ENCODE measurements at places on chromosomes 12 and 14.

DNA sequence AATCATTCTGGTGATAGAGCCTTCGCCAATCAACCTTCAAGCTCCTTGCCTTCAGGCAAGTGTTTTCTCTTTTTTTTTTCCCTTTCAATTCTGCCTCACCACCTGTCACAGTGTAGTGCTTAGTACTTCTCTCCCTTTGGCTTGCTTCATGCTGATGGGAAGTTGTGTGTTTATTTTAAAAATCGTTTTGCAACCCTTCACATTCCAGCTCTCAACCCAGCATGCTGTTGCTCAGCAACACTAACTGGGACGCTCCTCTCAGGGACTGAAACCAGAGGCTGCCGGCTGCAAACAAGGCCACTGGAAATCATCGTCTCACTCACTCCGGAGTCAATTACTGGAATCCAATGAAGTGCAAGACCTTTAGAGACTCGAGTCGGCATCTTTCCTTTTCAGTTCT, 342.7 kb downstream of the PRKD1 start:
- DNase-seq, result no peak

DNA sequence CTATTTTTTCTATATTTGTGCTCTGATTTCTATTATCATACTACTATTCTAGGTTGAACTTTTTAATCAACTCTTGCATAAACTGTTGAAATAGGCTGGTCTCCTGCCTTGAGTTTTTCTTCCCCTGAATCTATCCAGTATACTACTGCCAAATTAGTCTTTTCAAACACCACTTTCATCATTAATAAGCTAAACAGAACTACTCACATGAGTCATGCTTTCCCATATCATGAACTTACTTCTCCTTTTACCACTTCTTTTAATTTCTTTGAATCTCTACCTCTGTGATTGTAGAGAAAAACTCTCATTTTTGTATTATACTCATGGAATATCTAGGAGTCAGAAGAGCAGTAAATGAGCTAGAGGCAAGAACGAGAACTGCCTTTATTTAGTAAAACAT, 340.3 kb upstream of the PDE3A start:
- no peak for DNase-seq

- no peak for DNase-seq
Measured at GRCh38 chr12:132456944-132457495, 32.9 kb upstream of the FBRSL1 start.

DNA sequence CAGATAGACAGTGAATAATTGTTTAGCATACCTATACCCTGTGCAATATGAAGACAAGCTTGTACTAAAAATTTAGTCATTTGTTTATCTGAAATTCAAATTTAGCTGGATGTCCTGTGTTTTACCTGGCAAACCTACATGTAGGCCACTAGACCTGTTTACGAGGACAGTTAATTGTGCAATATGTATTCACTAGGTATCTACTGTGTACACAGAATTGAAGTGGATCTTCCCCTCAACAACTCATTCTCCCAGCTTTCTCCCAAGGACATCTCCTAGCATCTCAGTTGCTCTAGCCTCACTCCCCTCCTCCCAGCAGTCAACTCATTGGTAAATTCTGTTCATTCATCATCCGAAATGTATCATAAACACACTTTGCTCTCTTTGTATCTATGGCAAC, 25.3 kb downstream of the AK7 start:
- DNase-seq, result no peak

GRCh38 chr14:99781853-99782610, 11.2 kb upstream of the EML1 start:
- DNase-seq, result no peak

DNA sequence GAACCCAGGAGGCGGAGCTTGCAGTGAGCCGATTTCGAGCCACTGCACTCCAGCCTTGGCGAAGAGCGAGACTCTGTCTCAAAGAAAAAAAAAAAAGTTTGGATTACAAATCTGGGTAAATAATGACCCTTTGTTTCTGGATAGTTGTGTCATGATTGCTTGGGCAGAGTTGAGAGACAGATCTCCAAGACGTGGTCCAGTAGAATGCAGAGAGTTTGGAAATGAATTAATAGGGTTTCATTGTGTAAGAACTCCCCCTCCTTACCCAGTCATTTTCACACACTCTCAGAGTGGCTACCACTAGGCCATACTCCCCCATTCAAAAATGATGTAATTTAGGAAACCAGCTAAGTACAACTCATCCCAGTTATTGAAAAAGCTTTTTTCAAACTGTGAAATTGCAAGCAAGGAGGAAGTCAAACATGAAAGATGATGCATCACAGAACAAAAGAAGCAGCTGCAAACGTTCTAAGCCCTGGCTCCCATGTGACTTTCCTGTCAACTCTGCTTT, 1331.9 kb downstream of the AACS start:
- DNase-seq, result no peak

DNA sequence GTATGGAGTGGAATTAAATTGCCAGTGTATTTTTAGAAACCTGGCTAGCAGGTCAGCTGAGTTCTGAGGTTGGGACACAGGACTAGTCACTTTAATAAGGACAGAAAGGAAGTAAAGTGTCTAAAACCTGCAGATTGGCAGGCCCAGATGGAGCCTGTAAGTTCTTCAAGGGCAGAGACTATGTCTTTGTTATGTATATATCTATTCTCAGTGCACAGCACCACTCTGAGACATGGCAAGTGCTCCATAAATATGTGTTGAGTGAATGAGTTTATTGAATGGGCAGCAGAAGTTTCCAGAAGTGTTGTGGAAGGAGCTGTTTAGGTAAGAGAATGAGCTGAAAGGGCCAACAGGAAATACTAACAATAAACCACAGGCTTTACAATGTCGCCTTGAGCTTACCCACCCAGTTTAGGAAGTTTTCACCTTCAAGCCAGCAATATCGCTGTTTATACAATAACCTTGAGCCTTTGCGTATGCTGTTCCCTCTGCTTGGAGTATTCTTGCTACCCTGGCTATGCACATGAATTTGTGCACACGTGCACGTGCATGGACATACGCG, 109.5 kb upstream of the TMPO start:
- no peak for DNase-seq

GRCh38 chr12:93831374-93831773, 154.2 kb downstream of the CRADD start:
- DNase-seq, result no peak

- no peak for DNase-seq
Measured at GRCh38 chr12:100826323-100826722, 31.7 kb downstream of the ANO4 start.

GRCh38 chr14:77607741-77608302, 8.6 kb downstream of the SPTLC2 start:
- no peak for DNase-seq

DNA sequence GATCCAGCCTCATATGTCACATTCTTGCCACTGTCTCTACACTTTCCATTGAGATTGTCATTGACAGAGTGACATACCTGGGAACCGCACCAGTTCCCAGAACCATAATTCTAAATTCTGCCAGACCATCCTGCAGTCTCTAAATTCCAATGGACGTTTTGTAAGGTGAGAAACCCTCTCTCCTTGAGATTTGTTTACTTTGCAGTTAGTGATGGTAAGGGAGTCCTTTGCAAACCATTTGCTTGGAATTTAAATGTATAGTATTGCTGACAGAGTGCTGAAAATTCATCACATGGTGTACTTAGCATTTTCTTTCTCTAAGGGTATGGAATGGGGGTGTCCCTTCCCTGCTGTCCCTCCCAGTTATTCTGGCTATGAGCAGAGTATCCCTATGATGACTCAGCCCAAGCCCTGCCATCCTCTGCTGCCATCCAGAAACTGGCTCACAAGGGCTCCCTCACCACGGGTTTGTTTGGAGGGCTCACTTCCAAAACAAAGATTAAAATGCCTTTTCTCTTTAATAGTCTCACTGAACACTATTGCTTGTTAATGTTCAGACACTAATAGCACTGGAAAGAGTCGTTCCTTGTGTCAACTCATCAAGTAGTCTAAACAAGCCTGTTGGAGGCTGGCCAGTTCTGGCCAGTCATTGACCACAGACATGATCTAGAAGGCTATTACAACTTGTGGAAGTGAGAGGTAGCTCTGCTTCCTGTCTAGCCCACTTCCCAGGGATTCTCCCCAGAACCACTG, 129.0 kb upstream of the HMGA2 start:
- DNase-seq, result no peak

DNA sequence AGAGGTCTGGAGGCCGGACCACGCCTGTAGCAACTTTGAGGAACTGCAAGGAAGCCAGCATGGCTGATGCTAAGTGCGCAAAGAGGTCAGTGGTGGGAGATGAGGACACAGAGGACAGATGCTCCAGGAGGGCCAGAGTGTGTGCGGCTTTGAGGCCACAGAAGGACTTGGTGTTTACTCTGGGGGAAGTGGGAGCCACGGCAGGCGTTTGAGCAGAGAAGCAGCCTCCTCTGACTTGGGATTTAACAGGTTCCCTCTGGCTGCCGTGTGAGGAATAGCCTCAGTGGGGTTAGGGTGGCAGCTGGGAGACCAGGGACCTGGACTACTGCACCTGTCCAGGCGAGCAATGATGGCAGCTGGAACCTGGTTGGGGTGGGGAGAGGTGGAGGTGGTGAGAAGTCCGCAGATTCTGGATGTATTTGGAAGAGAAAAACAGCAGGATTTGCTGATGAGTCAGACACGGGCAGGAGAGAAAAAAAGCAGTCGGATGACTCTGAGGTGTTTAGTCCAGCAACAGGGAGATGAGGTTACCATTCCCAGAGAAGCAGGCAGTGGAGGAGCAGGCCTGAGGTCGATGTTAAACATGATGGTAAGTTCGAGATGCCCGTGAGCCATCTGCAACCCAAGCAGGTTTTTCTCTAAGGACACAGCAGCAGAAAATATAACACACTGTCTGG, 143.5 kb downstream of the SCARB1 start:
- DNase-seq, result no peak

DNA sequence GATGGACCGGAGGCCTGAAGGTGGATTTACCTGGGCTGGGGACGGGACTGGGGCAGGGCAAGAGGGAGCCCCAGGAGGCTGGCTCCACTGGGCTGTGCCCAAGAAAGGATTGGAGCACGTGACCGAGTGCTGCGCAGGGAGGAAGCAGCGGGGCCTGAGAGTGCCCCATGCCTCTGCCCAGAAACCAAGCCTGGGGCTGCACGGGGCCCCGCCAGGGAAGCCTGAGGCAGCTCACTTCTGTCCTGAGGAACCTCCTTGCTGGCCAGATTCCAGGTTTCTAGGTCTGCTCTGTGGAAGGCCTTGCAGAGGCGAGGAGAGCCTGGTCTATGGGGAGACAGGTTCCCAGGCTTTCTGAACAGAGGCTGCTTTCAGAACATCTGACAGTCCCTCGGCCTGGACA, 10.4 kb downstream of the NGB start:
- no peak for DNase-seq

DNA sequence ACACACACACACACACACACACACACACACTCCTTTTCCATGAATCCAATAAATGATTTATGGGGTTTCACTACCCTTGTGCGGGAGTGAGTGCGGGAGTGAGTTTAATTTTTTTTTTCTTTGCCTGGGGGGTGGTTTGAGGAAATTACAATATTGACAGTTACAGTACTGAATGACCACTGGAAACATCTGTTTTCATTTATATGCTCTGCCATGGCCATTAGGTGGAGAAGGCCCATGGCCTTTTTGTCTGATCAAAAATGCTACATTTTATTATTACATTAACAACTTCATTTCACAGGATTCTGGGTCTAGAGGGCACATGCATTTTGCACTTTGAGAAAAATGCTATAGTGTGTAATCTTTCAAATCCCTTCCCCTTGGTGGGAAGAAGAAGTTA, 5.9 kb downstream of the TBX3 start:
- no peak for DNase-seq

DNA sequence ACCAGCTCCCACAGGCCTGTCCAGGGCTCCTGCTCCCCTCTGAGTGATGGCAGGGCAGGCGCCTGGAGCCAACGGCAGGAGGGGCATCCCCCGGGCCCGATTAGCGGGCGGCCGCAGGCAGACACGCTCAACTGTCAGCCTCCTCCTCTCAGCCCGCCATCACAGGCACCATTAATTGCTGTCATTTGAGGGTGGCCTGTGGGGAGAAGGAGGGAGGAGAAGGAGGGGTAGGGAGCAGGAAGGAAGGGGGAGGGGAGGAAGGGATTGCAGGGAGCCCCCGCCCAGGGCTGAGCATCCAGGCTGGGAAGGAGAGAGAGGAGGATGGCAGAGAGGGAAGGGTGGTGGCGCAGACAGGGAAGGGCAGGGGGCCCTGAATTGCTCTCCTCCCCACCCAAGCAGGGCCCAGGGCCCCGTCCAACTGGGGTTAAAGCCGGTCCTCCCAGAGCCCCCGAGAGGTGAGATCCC, 36.1 kb downstream of the NCOR2 start:
- no peak for DNase-seq

DNA sequence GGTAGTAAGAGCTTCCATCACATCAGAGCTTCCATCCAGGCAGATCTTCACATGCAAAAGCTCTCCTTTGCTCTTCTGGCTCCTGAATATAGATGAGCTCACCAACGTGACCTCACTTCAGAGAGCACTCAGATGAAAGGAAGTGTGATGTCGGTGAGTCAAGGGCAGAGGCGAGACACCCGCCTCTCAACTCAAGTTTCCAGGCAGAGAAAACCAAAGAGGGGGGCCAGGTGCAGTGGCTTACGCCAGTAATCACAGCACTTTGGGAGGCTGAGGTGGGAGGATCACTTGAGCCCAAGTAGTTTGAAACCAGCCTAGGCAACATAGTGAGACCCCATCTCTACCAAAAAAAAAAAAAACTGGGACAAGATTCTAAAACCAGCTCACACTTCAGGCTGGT, 126.9 kb downstream of the DUSP6 start:
- DNase-seq, result peak; percentile 65

DNA sequence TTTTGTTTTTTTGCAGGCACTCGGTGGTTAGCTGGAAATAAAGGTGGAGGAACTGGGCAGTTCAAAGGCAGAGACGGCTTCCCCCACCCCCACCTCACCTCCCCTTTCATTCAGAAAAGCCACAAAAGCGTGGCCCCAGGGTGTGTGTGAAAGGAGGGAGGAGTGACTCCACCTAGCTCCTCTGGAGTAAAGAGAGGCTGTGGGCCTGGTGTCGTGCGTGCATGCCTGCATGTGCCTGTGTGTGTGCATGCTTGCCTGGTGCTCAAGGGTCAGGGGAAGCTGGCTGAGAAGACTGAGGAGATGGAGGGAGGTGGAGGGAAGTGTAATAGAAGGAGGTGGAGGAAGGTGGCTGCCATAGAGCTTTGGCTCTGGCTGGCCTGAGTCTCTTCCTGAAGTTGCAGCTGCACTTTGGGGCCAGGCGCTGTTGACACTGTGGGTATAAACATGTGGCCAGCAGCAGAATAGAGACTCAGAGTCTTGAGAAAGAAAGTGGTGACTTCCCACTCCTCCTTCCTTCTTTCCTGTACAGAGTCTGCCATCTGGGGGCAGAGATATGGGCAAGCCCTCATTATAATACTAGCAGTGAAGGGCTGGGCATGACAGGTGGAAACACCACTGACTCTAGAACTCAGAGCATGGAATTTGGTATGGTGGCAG, 36.9 kb upstream of the SINHCAF start:
- peak; percentile 22 for DNase-seq

All from stimulated activated CD4-positive, alpha-beta T cell treated with anti-CD3 and anti-CD28 coated beads, TNF-alpha, amount 100 ng/mL, for 24 hours (primary cell).